ENCODE measurements at places on chromosomes 1 and 21. TPM values are rescaled to one million over a fixed set of nuclear protein-coding genes. Genes with fewer than 3 reads are reported as not detected.

Gene FALEC
- 0.59 TPM for total RNA-seq

Gene S100A3
- 4.2 TPM for total RNA-seq

Gene ERICH3
- not detected for total RNA-seq

Gene UTP25
- 12.7 TPM for total RNA-seq

Gene PDZK1
- 0.27 TPM for total RNA-seq

Gene OR13G1
- total RNA-seq, result not detected

Gene RGS16
- total RNA-seq, result 6.5 TPM
